ENCODE measurements at places on chromosomes 7 and 10.

- H3K36me3 ChIP-seq = no peaks in the 10 kb centered on the region
- no peak for DNase-seq
- no peak overlapping the region for H3K27ac ChIP-seq
Observed at GRCh38 chr10:128221807-128222206, 95.6 kb upstream of the MKI67 start.

DNA sequence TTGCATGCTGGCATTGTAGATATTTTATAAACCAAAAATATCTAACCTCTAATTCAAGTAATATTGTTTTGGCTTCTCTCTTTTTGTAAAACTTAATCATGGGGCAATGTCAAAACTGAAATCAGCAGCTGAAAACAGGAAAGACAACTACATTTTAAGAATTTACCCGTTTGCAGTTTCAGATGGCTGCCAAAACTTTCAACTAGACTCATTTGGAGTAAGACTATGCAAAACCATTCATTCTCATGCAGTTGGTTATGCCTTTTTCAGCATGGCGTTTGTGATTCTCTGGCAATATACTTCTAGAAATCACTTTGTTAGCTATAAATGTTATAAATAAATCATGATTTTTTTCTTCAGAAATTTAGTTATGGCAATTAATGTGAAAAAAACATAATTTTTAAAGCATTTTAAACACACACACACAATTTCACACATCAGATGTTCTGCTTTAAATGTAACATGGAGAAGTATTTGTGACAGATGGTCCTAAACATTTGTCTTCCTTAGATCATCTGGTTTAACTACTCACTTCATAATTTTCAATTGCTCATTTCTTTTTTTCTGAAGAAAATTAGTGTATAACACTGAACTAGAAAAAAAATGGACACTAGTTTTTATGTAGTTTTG lies 116.4 kb downstream of the ITGB8 start:
- no peaks in the 10 kb centered on the region for H3K4me1 ChIP-seq
- no peaks in the 10 kb centered on the region for H3K27me3 ChIP-seq
- DNase-seq = no peak
- H3K27ac ChIP-seq = no peak overlapping the region

DNA sequence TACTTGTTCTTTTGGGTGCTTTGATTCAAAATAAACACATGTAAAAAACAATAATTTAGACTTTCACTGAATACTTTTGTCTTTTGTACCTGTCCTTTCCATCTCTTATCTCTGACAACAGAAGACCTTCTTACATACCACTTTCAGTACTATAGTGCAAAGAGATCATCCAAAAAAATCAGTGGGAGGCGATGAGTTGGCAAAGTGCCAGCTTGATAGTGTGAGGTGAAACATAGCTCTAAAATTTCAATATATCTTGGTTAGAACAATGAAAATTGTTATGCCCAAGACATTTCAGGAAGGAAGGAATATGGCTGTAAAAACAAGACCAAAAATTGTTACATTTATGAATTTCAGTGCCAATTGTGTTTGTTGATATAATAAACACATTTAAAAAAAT lies 390.2 kb upstream of the COBL start:
- no peaks in the 10 kb centered on the region for H3K27me3 ChIP-seq
- no peaks in the 10 kb centered on the region for H3K4me1 ChIP-seq
- no peak for DNase-seq
- H3K36me3 ChIP-seq = no peaks in the 10 kb centered on the region
- H3K4me3 ChIP-seq = no peak overlapping the region

GRCh38 chr7:86600506-86601290 lies 43.0 kb upstream of the GRM3 start:
- no peaks in the 10 kb centered on the region for H3K27me3 ChIP-seq
- H3K4me3 ChIP-seq = no peak overlapping the region
- H3K27ac ChIP-seq = no peak overlapping the region
- H3K36me3 ChIP-seq = no peaks in the 10 kb centered on the region
- DNase-seq = no peak
- H3K4me1 ChIP-seq = no peaks in the 10 kb centered on the region

DNA sequence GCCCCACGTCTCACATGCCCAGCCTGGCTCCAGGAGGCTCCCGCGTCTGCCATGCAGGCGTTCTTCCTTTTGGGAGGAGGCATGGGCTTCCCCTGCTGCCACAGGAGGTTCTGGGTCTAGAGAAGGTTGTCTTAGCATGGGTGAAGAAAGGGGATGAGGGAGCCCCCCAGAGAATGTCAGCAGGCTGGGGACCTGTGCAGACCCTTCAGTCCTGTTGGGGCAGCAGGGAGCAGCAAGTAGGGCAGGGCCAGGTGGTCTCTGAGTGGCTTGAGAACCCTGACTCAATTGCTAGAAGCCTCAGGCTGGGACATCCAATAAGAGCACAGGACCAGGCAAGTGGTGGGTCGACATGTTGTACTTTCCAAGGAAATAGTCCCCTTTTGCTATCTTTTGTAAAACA lies 34.4 kb upstream of the ADCYAP1R1 start:
- no peaks in the 10 kb centered on the region for H3K27me3 ChIP-seq
- no peak for DNase-seq
- no peak overlapping the region for H3K4me3 ChIP-seq
- no peaks in the 10 kb centered on the region for H3K4me1 ChIP-seq

GRCh38 chr7:19851504-19851903 lies 78.1 kb upstream of the TMEM196 start:
- H3K36me3 ChIP-seq = no peaks in the 10 kb centered on the region
- H3K27ac ChIP-seq = no peak overlapping the region
- H3K4me3 ChIP-seq = no peak overlapping the region

DNA sequence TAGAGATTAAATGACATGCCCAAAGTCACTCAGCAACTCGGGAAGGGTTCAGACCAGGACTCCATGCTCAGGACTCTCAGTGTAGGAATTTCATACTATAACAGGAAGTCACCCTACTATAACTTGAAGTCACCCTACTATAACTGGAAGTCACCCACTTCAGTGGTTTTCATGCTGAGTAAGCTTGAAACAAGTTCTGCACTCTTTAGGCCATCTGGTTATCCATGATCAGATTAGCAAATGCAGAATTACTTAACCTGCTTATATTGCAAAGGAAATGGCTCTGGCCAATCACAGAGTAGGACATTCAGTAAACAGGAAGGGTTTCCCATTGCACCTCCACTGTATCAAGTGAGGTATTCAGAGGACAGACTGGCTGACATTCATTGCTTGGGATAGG lies 1240.4 kb downstream of the GATA3 start:
- H3K36me3 ChIP-seq = no peaks in the 10 kb centered on the region
- no peaks in the 10 kb centered on the region for H3K4me1 ChIP-seq
- no peak for DNase-seq
- H3K27me3 ChIP-seq = no peaks in the 10 kb centered on the region

- DNase-seq = no peak
- H3K4me1 ChIP-seq = no peaks in the 10 kb centered on the region
- H3K36me3 ChIP-seq = no peaks in the 10 kb centered on the region
- H3K27ac ChIP-seq = no peak overlapping the region
Observed at GRCh38 chr7:104900525-104901239, 113.3 kb upstream of the KMT2E start.

DNA sequence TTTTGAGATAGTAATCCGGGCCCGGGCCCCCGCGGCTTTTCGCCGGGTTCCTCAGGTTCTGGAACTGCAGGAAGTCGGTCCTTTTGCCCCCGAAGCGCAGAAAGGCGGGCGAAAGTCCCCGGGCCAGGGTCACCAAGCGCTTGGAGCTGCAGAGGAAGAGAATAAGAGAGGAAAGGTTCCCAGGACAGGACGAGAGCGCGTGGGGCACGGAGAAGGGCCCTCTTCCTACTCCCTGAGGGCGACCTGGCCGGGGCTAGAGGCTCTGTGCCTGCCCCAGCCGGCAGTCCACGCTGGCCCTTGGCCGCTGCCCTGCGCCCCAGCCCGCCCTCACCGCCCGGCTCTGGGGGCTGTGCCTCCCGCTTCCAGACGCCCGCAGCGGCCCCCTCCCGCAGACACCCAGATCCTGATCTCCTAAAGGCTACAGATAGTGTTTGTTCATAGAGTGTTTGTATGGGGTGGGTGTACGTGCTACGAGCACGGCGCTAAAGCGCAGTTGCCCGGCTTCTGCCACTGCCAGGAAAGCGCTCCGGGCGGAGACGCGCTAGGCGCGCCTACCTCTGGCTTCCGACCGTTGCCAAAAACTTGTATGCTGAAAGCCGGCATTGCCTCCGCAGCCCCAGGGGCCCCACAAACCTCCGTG lies 3.2 kb downstream of the HPSE2 start:
- DNase-seq = no peak
- no peaks in the 10 kb centered on the region for H3K36me3 ChIP-seq
- H3K4me1 ChIP-seq = no peaks in the 10 kb centered on the region

DNA sequence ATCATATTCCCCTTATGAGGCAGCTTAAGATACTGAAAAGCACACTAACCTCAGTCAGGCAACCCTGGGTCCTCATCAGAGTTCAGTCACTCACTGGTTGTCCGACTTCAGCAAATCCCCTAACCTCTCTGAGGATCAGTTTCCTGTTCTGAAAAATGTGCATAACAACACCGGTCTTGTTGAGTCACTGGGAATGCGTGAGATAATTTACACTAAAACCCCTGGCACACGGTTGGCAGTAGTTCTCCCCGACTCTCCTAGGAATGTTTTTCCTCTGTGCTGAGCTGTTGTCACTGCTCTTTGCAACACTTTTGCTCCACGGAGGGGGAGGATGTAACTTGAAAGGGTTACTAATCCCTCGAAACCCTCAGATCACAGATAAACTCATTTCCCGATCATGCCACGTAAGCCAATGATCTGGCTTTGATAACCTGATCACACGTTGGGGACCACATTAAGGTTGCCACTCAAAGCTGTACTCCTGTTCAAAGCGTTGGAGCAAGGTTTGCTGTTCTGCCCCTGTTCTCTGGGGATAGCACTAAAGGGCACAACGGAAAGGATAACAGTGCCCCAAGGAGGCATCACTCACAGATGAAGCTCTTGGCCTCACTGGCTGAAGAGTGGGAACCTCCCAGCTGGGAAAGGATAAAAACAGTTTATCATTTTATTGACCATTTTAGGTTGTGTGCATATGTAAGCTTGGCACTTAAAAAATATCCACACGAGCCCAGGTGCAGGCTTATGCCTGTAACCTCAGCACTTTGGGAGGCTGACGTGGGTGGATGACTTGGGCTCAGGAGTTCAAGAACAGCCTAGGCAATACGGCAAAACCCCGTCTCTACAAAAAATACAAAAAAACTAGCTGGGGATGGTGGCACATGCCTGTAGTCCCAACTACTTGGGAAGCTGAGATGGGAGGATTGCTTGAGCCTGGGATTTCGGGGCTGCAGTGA lies 5.0 kb upstream of the RBM17 start:
- no peak overlapping the region for H3K27ac ChIP-seq
- H3K4me1 ChIP-seq = no peaks in the 10 kb centered on the region
- no peaks in the 10 kb centered on the region for H3K27me3 ChIP-seq
- H3K4me3 ChIP-seq = no peak overlapping the region
- no peak for DNase-seq
- no peaks in the 10 kb centered on the region for H3K36me3 ChIP-seq

GRCh38 chr7:128827248-128827958 lies 2.8 kb upstream of the FLNC start:
- H3K27me3 ChIP-seq = no peaks in the 10 kb centered on the region
- no peak overlapping the region for H3K27ac ChIP-seq
- DNase-seq = no peak
- H3K36me3 ChIP-seq = no peaks in the 10 kb centered on the region

- no peaks in the 10 kb centered on the region for H3K36me3 ChIP-seq
- no peak overlapping the region for H3K27ac ChIP-seq
- DNase-seq = no peak
- no peak overlapping the region for H3K4me3 ChIP-seq
- no peaks in the 10 kb centered on the region for H3K27me3 ChIP-seq
- H3K4me1 ChIP-seq = peaks cover 15% of the 10 kb centered on the region
Observed at GRCh38 chr10:101495324-101495925, 92.6 kb downstream of the POLL start.

- no peaks in the 10 kb centered on the region for H3K4me1 ChIP-seq
- no peak overlapping the region for H3K4me3 ChIP-seq
- H3K36me3 ChIP-seq = no peaks in the 10 kb centered on the region
Observed at GRCh38 chr10:77533146-77533886, 104.3 kb downstream of the KCNMA1 start.
